ENCODE measurements at places on chromosomes 5 and 9.
A peak's percentile ranks its signal among the peaks of the same experiment; 100 is the strongest.

GRCh38 chr9:6788162-6789016, 30.6 kb downstream of the KDM4C start:
- peak; percentile 24 for DNase-seq

GRCh38 chr9:14331120-14331519, 17.2 kb upstream of the NFIB start:
- DNase-seq: no peak

GRCh38 chr5:170522211-170523141, 18.7 kb downstream of the KCNIP1 start:
- no peak for DNase-seq

DNA sequence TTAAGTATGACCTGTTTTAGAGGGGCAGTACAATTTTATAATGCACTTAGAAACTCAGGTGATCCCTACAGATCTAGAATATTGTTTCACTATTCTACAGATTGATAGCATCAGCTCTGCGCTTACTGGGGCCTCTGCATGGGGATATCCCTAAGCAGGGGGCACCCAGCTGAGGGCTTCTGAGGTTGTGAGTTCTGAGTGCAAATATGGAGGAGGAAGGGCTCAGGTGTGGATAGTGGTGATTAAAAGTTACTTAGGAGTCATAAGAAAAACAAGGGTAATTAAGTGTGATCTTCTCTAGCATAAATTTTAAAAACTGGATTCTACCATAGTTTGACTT, 274.4 kb downstream of the EFNA5 start:
- DNase-seq: no peak

DNA sequence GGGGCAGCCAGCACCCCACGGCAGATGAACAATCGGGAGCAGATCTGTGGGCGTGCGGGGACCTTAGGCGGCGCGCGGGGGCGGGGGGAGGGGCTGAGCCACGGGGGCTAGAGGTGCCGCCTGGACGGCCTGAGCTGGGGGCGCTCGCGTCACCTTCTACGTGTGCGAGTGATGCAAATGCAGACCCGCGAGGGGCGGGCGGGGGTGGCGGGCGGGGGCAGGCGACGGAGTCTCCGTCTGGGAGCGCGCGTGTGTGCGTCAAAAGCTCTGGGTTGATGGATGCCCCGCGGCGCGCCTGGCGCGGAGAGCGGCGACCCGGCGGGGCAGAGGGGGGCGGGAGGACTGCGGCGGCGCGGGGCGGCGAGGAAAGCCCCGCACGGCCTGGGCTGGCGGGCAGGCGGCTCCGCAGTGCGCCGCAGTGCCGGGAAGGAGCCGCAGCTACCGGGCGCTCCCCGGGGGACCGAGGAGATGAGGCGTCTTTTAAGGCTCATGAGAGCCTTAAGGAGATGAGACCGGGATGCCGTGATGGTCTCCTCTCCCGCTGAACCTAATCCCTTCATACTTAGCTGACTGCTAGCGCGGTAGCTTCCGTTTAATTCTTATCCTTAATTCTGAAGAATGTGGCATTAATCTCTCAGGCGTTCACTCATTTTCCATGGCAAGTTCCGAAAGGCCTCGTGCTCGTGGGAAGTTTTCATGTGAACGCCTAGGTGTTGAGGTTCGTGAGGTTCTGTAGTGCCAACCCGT, 1.5 kb downstream of the SV2C start:
- DNase-seq: peak; percentile 69
